ENCODE measurements at places on chromosomes 12 and 14. TPM values are rescaled to one million over a fixed set of nuclear protein-coding genes. Genes with fewer than 3 reads are reported as not detected.

EFS gene
- total RNA-seq, result 24.1 TPM

PAH gene
- not detected for total RNA-seq

KIF21A gene
- total RNA-seq, result 37.5 TPM

TMEM179 gene
- total RNA-seq, result 0.39 TPM

MYL2 gene
- 43.5 TPM for total RNA-seq

KDM2B gene
- total RNA-seq, result 26.1 TPM

SMIM41 gene
- total RNA-seq, result not detected

ZBTB42 gene
- 2.8 TPM for total RNA-seq

ITGA7 gene
- 87.4 TPM for total RNA-seq

METTL17 gene
- 34.0 TPM for total RNA-seq

CLEC6A gene
- total RNA-seq, result not detected

DNA sequence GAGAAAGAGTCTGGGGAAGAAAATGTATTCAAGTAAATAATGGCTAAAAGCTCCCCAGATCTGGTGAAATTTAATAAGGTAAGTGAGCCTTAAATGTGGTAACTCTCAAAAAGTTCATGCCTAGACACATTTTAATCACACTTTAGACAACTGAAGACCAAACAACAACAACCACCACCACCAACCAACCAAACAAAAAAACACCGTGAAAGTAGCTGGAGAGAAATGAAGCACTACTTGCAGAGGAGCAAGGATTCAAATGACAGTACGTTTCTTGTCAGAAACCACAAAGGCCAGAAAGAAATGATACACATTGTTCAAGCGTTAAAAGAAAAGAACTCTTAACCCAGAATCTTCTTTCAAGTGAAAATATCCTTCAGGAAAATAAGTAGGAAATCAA lies 208.3 kb downstream of the MYRFL start:
- no peak for DNase-seq

GRCh38 chr12:119664642-119665041 lies 3.3 kb upstream of the PRKAB1 start:
- DNase-seq, result no peak

DNA sequence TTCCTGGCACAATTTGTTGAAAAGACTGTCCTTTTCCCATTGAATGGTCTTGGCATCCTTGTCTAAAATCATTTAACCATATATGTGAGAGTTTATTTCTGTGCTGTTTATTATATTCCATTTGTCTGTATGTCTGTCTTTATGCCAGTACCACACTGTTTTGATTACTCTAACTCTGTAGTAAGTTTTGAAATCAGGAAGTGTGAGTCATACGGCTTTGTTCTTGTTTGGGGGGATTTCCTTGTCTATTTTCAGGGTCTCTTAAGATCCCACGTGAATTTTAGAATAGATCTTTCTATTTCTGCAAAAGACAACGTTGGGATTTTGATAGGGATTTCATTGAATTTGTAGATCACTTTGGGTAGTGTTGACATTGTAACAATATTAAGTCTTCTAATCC lies 88.5 kb downstream of the MYRFL start:
- no peak for DNase-seq

- no peak for DNase-seq
Measured at GRCh38 chr12:57216921-57217879, 606 bp downstream of the NXPH4 start.

GRCh38 chr14:94099006-94099405 lies 11.5 kb upstream of the IFI27 start:
- DNase-seq, result no peak

DNA sequence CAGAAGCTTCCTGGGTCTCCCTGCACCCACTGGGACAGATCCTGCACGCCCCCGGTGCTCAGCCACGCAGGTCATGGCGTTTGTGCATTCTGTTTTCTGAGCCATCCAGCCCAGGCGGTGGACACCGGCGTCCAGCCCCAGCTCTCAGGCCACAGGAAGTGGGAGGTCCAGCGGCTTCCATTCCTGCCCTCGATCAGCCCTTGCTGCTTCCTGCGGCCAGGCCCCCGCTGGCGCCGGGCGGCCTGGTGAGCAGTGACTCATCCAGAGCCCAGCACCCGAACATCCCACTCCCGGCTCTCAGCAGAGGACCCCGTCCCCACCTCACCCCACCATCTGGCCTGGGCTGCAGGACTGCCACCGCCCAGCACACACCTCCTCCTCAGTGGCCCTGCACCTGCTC lies 18.0 kb upstream of the NUDT14 start:
- no peak for DNase-seq

- DNase-seq, result no peak
Measured at GRCh38 chr12:116813271-116814041, 67.8 kb downstream of the HRK start.

GRCh38 chr14:100076606-100077005 lies 11.4 kb downstream of the EVL start:
- no peak for DNase-seq

GRCh38 chr12:2753536-2753935 lies 41.2 kb upstream of the FKBP4 start:
- DNase-seq, result no peak

- DNase-seq, result no peak
Measured at GRCh38 chr12:116157845-116158267, 119.6 kb downstream of the MED13L start.

- DNase-seq, result no peak
Measured at GRCh38 chr14:78329371-78329770, 159.2 kb downstream of the NRXN3 start.

DNA sequence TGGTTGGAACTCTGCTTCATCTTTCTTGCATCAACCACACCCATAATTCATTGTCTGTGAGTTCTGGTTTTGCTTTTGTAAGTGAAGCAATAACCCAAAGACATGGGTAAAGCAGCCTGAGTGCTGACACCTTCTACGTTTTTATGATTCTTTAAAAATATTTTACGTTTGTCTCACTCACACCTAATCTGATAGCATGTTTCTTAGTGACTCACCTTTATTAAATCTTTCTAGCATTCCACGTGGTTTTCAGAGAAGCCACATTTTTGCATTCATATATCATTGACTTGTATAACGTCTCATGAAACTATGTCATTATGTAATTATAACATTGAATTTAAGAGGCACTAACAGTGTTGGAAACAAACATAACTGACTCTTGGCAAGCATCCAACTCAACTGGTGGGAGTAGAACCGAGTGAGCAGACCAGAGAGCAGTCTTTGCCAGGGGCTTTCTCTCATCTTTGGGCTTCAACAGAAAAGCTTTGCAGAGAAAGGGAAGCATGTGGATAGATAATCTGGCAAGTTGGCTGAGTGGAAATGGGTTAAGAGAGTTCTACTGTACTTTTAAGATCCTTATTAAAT lies 118.8 kb downstream of the TPH2 start:
- DNase-seq, result no peak

DNA sequence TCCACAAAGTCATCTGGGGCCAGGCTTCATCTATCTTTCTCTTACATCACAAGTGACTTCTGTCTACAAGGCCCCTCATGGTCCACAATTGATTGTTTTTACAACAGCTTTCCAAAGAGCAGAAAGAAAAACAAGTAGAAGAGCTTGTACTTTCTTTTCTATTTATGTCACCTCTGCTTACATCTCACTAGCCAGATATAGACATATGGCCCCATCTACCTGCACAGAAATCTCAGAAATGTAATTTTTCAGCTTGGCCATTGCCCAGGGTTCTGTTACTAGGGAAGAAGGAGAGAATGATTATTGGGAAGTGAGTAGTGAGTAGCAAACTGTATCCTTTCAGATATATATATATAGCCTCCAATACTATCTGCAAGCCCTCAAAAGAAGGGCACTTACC lies 210.5 kb upstream of the PLEKHG7 start:
- no peak for DNase-seq

DNA sequence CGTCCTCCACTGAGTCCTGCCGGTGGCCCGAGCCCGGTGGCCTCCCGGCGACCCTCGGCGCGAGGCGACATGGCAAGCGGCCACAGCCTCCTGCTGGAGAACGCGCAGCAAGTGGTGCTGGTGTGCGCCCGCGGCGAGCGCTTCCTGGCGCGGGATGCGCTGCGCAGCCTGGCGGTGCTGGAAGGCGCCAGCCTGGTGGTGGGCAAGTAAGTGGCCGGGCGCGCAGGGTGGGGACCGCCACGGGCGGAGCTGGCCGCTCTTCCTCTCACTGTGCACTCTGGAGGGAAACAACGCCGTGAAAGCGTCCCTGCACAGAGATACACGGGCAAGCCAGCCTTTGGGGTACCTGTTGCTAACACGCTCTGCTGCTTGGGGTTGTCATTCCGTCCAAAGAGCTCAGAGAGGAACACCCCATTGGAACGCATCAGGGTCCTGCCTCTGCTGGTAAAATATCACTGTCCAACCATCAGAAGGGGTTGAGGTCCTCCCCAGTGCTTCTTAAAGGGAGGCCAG lies at the start of gene AMDHD1:
AMDHD1 (plus strand) TSS at position 2 of the 513 bp plus-strand sequence; CDS start at position 70, 68 bp downstream.
- no peak for DNase-seq

DNA sequence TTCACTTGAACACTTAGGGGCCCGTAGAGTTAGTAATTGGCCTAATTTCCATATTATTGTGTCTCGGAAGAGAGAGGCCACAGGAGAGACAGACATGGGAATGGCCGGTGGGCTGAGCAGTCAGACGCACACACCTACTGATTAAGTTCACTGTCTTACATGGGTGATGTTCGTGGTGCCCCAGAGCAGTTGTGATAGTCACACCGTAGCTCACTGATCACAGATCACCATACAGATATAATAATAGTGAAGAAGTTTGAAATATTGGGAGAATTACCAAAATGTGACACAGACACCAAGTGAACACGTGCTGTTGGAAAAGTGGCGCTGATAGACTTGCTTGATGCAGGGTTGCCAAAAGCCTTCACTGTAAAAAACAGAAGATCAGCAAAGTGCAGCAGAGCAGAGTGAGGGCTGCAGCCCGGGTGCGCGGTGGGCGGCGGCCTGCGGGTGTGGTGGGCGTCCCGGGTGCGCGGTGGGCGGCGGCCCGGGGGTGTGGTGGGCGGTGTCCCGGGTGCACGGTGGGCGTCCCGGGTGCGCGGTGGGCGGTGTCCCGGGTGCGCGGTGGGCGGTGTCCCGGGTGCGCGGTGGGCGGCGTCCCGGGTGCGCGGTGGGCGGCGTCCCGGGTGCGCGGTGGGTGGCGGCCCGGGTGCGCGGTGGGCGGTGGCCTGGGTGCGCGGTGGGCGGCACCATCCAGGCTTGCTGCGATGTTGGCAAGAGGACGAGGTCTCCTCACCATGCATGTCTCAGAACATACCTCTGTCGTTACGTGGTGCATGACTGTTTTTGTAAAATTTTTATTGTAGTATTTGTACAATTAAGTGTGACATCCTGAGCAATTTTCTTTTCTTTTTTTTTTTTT lies 34.3 kb upstream of the TEX22 start:
- DNase-seq, result peak; percentile 5

DNA sequence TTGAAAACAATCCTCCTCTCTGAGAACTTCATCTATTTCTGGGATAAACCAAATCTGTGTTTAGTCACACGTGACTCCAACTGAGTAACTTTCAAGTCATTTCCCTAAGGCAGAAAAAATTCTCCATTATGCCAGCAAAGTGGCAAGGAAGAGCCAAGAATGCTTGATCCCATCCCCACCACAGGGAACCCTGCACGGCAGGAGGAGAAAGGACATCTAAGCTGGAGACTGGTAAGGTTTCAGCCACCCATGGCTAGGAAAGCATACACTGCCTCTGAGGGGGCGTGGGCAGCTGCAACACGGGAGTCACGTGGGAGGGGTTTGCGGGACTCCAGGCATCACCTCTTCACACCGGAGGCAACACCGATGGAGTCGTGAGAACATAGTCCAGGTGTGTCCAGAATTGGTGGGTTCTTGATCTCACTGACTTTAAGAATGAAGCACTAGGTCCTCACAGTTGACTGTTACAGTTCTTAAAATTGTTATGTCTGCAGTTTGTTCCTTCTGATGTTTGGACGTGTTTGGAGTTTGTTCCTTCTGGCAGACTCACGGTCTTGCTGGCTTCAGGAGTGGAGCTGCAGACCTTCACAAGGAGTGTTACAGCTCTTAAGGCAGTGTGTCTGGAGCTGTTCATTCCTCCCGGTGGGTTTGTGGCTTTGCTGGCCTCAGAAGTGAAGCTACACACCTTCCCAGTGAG lies 2.7 kb upstream of the SIVA1 start:
- no peak for DNase-seq

DNA sequence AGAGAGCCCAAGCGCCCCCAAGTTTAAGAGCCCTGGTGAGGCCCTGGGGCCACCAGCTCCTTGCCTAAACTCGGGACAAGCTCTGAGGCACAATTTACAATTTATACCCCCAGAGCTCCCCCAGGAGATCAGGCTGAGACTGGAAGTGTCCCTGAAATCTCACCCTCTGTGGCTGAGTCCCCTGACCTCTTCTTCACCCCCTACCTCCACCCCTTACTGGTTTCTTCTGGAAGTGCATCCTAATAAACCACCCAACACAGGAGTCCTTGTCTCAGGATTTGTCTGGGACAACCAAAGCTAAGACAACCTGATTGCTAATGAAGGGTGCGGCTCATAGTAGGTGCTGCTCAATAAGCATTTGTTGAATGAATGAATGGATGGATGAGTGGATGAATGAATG lies 206.4 kb downstream of the BCL11B start:
- DNase-seq, result no peak

GRCh38 chr12:34126239-34126641 lies 103.9 kb downstream of the ALG10 start:
- no peak for DNase-seq

- DNase-seq, result no peak
Measured at GRCh38 chr12:49279706-49280159, 14.9 kb downstream of the TUBA1C start.

DNA sequence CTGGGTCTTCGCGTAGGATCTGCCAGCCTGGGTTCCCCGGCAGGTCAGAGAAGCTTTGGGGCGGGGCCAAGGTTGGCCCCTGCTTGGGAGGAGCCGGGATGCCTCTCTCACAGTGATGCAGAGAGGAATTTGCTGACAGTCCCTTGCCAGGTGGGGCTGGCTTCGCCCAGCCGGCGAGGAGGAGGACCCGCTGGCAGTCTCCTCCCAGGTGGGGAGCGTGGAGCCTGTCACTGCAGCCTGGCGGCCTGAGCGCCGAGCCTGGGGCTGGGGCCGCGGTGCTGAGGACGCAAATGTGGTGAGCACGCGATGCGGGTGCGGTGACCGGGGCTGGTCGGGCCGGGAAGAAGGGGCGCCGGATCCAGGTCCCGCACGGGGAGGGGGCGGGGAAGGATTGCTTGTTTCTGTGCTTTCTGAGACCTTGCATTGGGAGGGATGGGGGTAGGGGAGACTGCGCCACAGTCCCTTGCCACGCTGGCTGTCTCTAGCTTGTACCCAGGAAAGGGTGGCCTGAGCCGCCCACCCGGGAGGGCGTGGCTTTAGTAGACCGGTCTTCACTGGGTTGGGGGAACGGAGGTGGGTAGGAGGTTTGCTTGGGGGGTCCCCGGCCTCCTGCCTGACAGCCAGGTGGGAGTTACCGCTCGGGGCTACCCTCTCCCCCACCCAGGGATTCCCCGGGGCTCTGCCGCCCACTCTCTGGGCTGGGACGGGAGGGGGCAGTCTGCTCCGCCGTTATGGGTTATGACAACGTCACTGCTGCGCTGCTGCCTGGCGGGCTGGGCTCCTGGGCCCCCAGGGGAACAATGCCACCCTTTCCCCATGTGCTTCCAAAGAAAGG lies at the start of gene TMEM63C:
TMEM63C (plus strand) TSS at position 196 of the 835 bp plus-strand sequence. CDS start 37,016 bp downstream, outside the sequence.
- DNase-seq, result no peak

DNA sequence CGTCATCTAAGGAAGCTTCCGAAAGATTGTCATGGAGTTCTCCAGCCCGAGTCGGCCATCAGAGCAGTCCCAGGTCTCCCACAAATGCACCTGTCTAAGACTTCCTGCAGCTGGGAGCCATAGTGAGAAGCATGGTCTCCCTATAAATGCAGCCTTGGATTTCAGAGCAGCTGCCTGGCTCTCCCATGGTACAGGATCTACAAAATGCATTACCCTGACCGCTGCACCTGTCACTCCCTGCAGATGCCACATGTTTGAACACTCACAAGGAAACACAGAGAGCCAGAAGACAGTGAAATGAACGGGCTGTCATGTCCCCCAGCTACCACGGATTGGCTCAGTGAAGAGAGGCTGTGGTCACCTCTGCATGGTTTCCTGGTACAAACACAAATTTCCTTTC lies 702.7 kb downstream of the MED13L start:
- no peak for DNase-seq
